ENCODE measurements at places on chromosomes 16 and 17.

DNA sequence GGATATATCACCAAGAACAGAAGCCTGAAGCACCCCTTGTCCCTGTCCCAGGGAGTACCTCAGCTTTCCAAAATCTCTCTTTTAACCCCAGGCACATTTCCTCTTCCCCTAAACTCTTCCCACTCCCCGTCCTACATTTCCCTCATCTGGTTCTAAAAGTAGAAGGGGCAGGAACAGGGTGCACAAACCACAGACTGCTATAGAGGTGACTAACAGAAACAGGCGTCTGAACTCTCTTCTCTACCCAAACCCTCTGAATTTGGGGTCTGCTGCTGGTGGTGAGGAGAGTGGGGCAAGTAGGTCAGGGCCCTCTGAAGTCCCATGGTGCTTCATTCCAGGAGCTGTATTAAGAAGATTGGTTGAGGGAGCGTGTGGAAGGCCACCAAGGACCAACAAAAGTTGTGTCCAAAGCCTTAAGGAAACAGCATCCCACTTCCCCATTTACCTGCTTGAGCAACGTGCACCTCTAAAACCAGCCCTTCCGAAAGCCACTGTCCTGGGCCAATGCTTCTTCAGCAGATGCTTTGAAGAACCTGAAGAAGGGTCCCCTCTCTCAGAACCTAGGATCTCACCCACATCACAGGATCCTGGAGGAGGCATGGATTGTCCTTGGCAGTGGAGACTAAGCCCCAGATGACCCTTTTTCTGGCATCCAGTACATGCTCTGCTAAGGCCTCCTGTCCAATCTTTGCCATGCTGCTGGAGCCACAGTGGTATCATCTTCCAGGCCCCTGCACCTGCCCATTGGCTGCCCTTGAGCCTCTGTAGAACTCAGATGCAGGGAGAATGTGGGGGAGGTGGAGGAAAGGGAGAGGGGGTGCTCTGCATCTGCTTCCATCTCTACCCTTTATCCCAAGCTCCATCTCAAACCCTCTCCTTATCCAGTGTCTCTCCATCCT lies 5.7 kb upstream of the NR1D1 start:
- DNase-seq = no peak

DNA sequence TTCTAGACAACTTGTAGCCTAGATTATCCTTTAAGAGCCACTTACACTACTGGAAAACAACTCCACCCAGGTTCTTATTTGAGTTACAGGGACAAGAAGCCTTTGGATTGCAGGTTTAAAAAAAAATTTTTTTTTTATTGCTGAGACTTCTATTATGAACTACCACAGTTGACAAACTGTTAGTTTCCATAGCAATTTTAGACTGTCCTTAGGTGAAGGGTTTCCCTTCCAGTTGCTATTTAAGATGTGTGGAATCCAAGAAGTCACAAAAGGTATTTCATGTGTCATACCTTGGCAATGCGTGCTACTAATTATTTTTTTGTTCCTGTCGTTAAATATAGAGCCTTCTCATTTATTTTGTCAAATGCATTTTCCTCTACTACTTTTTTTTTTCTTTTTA lies 253.2 kb downstream of the PRKCA start:
- DNase-seq = no peak

GRCh38 chr17:39213852-39214251 lies 11.9 kb downstream of the STAC2 start:
- no peak for DNase-seq

- no peak for DNase-seq
These were observed 94.7 kb upstream of the MPHOSPH6 start for GRCh38 chr16:82264756-82265155.

DNA sequence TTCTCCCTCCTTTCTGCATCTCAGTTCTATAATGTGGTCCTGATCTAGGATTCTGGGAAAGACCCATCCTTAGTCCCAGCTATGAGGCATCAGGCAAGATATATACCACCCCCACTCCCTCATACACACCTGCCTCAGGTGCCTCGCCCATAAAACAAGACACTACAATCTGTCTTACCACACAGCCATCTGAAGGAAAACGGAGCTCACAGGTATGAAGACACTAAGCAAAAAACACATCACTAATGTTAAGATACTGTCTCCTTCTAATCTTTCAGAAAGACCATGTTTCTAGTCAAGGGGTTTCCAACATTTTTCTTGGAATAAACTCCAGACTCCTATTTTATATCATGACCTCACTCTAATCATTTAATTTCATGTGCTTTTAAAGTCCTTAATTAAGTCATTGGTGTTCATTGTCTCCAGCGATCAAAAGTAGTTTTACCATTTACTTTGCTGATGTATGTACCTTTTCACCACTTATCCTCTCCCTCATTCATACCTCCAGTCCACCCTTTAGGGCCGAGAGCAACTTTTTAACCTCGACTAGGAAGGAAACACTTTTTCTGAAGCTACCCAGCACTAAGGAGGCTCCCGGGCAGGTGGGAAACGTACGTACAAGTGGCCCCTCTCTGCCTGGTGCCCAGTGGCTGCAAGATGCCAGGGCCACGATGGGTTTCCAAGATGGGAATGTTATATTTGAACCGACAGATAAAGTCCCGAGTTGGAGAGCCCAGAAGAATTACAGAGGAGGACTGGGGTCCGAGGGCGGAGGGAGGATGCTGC lies 979 bp downstream of the MAP3K14 start:
- DNase-seq = no peak

- DNase-seq = no peak
These were observed 836.1 kb upstream of the CDH8 start for GRCh38 chr16:62872339-62872738.

DNA sequence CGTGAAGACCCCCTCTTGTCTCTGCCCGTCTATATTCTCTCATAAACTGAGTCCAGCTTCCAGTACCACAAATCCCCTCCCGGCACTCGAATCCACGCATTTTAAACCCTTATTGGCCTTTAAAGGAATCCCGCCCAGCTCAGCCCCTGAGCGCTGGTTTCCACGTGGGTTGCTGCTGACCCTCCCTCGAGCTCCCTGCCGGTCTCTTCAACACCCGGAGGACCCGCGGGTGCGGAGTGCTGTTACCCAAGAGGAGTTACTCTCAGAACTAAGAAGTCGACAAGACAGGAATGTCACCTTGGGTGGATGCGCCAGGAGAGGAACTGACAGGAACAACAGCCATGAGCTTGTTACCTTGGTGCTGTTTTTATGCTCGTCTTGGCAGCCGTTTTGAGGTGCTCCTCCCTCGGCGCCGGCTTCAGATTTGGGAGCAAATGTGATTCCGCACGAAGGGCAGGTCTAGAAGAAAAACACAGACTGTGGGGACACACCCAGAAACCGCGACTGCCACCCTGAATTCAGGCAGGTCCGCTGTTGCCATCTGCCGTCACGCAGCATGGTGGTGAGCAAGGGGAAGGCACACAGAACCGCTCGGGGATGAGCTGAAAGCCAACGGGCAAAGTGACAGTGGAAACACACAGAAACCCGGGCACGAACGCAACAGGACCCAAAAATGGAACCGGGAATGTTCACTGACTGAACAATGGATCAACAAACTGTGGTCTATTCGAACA lies 112.7 kb upstream of the CREBBP start:
- no peak for DNase-seq

GRCh38 chr16:58031016-58031800 lies 5.7 kb downstream of the MMP15 start:
- DNase-seq = no peak

- DNase-seq = peak; percentile 16
These were observed 39.4 kb upstream of the CDH5 start for GRCh38 chr16:66326991-66327513.

DNA sequence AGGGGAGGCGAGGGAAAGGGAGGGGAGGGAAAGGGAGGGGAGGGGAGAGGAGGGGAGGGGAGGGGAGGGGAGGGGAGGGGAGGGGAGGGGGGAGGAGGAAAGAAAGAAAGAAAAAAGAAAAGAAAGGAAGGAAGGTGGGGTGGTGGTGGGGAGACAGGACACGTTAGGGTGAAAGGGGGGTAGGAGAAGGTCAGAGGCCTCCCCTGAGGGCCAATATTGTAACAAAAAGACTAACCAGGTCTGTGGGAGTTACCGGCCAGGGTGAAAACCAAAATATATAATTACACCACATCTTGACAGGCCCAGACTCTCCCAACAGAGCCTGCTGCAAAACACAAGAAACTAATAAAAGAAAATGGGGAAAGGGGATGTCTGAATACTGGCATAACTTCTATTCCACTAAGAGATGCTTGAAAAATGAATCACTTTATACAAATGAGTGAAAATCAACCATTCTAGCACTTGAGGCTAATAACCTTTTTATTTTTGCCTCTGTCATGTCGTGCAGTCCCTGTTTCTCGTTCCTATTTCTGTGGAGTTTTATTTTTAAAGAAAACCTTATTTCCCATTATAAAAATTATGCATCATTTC lies 10.0 kb downstream of the WDR45B start:
- DNase-seq = no peak

GRCh38 chr17:30450125-30451027 lies 26.8 kb upstream of the GOSR1 start:
- DNase-seq = no peak

- no peak for DNase-seq
These were observed 5.0 kb downstream of the CORO6 start for GRCh38 chr17:29617481-29618271.

GRCh38 chr17:5164436-5164835 lies 27.2 kb downstream of the ZNF594 start:
- no peak for DNase-seq

GRCh38 chr16:15765880-15766279 lies 90.9 kb downstream of the MYH11 start:
- DNase-seq = peak; percentile 7

- no peak for DNase-seq
These were observed 218.5 kb downstream of the CDH8 start for GRCh38 chr16:61817583-61818278.

GRCh38 chr16:377419-377951 lies 4.3 kb downstream of the PGAP6 start:
- no peak for DNase-seq

- DNase-seq = no peak
These were observed 57.6 kb downstream of the PRMT7 start for GRCh38 chr16:68368301-68368888.

DNA sequence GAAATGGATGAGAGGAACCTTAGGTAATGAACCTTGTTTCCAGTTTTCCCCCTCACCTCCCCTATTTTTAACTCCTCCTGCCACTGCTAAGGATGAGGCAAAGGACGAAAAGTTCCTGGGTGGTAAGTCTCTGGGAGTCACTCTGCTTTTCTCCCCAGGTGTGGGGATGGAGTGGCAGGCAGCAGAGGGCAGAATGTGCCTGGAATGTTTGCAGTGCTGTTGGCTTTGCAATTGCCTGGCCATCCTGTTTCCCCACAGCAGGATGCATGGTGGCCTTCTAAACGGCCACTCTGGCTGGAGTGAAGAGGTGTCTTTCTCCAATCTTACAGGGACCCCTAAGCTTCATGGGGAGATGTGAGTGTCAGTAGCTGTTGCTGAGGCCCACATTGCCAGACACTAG lies 432.5 kb upstream of the ZFHX3 start:
- no peak for DNase-seq

- no peak for DNase-seq
These were observed 84.7 kb downstream of the NLK start for GRCh38 chr17:28127196-28127595.

DNA sequence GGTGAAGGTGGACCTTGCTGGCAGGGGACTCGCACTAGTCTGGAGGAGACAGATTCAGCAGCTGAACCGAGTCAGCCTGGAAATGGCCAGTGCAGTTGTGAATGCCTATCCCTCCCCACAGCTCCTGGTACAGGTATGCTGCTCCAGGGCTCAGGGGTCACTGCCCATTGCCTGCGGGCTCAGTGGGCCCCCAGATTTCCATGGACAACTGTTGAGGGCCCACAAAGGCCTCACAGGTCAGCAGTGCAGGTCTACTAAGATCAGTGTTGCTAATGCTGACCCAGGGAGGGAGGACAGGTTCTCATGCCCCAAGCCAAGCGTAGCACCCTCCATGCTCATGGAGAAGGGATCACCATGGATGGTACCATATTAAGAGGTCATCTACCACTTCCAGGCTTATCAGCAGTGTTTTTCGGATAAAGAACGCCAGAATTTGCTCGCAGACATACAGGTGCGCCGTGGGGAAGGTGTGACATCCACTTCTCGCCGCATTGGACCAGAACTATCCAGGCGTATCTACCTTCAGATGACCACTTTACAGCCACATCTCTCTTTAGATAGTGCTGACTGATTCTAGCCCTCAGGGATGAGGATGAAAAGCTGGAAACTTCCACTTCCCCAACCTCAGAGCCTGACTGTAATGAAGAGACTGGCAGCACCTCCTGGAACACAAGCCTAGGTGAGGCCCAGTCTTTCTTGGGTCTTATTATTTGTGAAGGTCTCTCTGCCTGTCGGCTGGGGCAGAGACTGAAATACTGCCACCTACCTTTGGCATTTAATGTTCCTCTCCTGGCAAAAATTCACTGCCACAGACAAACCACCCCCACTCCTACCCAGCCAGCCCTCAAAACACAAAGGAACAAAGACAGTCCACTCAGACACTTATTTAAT lies 7.6 kb downstream of the EME1 start:
- no peak for DNase-seq

- no peak for DNase-seq
These were observed 6.8 kb downstream of the CIBAR2 start for GRCh38 chr16:85105475-85105874.

DNA sequence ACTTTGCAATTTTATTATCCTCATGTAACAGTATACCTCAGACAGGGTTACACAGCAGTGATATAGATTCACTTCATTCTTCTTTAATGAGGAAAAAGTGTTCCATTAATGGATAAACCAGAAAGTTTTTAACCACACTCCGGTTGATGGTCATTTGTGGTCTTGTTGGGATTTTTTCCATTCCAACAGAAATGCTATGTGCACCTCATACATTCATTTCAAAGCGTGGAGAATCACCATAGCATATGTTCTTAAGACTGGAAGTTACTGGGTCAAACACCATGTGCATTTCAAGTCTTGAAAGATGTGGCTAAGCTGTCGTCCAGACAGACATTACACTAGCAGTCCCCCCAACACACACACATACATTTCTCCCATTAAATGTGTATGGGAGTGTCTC lies 245.8 kb upstream of the CDH5 start:
- DNase-seq = no peak

- DNase-seq = no peak
These were observed 11.9 kb upstream of the ASGR1 start for GRCh38 chr17:7191069-7191468.
